Stimulated activated naive CD4-positive, alpha-beta T cell (primary cell): ENCODE measurements at places on chromosomes 6 and 20.

DNA sequence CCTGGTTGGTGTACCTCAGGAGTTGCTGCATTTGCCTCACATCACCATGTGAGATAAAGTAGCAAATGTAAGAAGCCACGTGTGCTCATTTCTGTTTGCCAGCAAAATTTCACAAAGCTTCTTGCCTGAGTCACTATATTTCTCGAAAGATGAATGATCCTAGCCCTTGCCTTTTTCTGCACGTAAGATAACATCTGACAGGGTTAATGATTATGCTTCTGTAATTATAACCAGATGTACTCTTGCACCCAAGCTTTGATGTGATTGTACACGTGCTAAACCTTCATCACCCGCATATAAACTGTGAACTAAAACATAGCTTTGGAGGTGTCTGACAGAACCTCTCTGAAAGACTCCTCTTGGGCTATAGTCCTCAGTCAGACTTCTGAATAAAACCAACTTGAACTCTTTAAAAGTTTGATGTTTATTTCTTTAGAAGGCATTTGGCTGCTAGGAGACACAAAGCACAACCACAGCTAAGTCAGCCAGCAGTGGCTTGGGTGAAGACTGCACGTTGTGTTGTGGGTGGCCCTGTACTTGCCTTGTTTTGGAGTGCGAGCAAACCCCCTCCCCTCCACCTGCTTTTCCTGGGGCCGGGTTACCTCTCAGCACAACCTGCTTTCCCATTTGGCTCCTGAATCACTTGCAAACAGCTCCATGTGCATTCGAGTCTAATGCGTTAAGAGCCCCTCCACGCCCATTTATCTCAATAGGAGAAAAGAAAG lies 19.3 kb downstream of the PROKR2 start:
- no peak for DNase-seq

DNA sequence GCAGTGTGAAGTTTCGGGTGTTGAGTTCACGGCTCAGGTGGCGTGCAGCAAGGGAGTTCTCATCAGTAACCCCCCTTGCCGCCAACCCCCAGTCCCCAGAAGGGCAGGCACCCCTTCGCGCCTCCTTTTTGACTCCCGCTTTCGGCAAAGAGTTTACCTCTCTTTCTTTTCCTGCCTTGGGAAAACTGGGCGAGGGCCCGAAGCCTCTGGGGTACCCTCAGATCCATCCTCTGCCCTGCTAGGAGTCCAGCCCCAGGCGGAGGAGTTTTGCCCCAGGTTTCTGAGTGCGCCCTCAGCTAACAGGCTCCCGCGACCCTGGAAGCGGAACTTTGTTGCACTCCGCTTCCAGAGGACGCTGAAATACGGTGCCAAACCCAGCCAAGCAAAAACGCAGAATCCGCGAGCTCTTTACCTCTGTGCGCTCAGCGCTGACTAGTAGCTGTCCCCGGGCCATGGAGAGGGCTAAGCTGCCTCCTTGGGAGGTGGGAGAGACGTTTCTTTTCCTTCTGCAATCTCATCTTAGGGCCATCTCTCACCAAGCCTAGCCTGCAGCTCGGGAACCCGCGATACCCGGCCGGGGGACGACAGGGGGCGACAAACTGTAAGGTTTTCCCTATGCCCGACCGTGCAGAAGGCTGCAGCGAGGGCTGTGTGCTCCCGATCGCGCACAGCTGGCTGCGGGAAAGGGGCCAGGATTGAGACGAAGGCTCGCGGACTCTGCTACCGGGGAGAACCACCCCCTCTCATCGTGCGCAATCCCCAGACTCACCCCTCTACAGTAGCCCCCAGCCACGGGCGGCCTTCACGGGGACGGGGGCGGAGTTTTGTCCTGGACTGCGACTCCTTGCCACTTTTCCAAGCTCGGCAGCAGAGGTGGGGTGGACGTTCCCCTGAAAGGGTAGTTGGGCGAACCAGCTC lies 2.7 kb upstream of the PAX1 start:
- no peak for DNase-seq

DNA sequence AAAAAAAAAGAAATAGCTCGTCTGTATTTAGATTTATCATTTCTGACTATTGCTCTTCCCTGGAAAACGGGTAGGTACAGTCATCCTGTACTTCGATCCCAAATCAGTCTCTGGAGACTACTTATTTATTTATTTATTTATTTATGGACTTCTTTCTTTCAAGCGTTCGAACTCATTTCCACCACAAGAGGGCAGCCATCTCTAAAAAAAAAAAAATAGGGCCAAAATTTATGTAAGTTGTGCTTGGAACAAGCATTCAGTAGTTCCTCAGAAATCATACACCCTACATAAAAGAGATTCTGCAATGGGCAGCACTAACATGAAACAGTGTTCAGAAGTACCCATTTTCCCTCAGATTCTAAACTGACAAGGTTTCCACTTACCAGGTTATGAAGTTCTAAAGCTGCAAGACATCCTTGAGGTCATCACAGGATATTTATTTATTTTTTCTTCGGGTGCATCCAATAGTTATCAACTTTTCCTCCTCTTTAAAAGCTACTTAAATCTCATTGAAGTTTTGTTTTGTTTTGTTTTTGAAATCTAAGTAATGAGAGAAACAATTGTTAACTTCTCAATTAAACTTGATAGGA lies 1.9 kb upstream of the BMP2 start:
- DNase-seq, result no peak

DNA sequence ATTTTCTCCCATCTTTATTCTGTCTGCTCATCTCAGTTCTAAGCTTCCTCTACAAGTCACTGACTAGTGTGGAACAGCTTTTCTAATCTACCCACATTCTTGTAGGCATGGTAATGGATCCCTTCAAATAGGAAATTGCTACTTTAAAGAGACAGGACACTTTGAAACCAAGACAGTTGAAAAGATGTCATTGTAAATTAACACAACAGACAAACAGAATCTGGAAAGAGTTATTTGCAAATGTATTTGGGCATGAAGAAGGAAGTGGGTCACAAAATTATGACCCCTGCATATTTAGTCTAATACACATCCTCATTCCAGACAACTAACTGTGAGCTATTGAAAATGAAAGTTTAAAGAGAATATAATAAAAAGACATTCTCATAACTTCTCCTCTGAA lies 298.2 kb upstream of the MARCKS start:
- DNase-seq, result no peak

DNA sequence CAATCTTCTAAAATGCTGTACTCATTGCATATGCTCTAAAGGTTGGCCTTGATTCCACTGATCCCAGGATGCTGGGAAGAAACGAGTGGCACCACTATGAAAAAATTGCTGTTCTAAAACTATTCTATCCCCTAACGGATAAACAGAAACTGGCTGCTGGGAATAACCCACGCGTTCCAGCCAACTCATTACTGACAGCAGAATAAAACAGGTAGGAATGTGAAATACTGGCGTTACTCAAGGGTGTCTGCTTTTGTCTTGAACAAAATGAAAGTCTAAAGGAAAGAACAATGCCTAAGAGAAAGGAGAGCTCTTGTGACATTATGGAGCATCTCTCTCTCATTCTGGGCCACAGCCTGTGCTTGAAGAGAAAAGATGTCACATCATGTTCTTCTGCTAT lies 26.1 kb downstream of the GPR63 start:
- DNase-seq, result no peak

DNA sequence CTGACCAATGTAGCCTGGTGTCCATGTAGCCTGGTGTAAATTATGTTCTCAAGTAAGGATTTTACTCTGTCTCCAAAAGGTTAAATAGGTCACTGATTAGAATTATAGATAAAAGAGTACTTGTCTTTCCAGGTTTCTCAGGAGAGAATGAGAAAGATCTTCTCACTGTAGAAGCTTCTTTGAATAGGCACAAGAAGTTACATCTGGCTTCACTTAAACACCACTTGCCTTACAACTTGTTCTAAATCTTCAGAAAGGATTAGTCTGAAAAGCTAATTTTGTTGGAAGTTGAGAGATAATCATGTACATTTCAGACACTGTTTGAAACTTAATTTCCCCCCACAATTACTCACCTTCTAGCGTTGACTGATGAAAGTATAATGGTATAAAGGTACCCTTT lies 275.3 kb downstream of the FARS2 start:
- DNase-seq, result no peak

DNA sequence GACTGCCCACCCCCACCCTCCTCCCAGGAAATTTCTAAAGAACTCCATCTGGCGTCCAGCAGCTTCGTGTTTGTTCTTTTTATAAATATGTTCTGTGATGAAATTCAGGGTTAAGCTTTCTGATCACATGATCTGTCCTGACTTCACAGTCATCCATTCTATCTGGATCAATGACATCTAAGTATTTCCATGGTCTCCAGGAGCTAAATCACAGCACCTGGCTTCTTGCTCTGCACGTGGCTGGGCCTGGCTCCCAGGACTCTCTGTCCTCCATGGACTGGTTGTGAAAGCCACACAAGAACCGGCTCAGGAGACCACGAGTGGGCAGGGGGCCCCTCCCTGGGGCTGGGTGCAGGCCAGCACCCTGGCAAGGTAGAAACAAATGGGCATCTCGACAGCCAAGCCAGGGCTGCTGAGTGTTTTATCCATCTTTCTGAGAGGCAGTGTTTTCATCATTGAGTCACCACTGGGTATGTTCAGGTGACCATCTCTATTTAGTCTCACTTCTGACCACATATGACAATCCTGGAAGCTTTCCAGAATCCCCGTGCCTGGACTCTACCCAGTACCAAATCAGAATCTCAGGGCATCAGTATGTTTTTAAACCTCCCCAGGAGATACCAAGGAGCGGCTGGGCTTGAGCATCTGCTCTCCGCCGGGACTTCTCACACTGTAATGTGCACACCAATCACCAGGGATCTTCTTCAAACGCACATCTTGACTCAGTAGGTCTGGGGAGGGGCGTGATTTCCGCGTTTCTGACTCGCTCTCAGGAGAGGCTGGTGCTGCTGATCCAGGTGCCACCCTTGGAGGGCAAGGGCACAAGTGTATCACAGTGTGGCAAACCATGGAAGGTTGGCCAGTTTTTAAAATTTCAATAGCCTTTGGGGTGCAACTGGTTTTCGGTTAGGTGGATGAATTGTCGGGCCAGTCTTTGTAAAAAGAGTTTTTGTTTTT lies 31.6 kb upstream of the PXDC1 start:
- no peak for DNase-seq

GRCh38 chr20:51899674-51900073 lies 97.4 kb upstream of the SALL4 start:
- no peak for DNase-seq

GRCh38 chr6:34056305-34057108 lies 89.4 kb downstream of the GRM4 start:
- DNase-seq, result no peak

DNA sequence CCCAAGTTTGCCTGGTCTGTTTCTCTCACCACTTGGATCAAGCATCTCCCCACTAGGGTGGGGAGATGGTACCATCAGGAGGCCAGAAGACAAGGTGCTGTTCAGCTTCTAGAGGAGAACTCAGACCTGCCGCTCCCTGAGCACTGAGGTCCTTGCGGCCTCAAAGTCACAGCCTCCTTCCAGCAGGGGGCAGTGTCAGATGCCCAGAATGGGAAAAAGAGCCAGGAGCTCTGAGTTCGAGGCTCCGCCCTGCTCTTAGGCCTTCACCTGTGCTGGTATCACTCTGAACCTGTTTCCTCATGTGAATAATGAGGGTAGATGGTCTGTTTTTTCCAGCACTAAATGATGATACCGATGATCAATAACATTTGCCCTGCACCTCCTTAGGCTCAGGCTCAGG lies 68.7 kb downstream of the TOX2 start:
- no peak for DNase-seq

- DNase-seq, result no peak
These were observed 51.6 kb downstream of the CYP24A1 start for GRCh38 chr20:54122189-54122588.

DNA sequence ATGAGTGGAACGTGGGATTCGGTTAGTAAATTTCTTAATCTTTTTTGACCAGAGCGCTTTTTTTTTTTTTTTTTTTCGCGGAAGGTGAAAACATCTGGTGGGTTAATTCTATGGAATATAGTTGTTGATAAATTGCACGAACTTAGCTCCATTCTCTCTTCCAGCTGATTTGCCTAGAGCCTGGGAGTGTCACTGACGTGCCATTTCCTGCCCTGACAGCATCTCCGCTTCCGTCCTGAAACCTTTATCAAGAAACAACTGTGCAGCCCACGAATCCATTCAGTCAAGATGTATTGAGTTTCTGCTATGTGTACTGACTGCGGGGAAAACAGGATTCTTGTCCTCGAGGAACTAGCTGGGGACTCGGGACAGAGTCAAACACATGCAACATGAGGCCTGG lies 59.5 kb upstream of the TGM3 start:
- no peak for DNase-seq

GRCh38 chr6:144077871-144078270 lies 17.5 kb downstream of the SF3B5 start:
- no peak for DNase-seq

GRCh38 chr6:100730001-100730980 lies 150.8 kb downstream of the ASCC3 start:
- no peak for DNase-seq

GRCh38 chr6:96876886-96877545 lies 20.7 kb downstream of the NDUFAF4 start:
- no peak for DNase-seq

DNA sequence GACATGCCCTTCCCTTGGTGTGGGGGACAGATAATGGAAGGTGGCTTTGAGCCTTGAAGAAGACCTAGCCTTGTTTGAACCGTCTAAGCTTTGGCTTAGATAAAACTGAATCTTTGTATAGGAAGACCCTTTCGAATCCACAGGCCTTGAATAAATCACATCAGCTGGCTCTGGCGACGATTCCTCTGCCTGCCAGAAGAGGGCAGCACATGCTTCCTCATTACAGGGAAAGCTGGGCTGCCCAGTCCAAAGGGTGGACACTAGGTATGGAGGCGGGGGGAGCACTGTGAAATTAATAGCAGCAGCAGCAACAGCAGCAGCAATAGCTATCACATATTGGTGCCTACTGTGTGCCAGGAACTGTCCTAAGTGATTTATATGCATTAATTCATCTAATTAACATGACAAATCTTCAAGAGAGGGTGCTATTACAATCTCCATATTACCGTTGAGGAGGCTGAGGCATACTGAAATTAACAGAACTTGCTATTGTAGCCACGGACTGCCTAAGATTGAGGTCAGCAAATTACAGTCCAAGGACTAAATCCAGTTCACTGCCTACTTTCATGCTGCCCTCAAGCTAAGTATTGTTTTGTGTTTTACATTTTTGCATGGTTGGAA lies 85.1 kb downstream of the CLIC5 start:
- peak; percentile 4 for DNase-seq

DNA sequence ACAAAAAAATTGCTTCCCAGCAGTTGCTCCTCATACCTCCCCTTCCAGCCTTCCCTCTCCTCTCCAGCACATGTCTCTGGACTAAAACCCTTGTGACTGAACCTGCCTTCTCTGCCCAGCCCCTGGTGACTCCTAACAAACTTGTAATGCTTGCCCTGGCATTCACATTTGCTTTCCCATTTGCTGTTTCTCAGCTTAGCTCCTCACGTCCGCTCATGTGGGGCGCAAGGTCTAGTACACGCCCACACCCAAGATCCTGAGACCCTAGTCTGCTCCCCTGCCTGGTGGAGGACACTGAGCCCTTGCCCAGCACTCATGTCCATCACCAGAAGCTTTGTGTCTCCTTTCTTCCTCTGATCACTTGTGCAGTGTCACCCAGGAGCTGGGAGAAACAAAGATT lies 18.3 kb upstream of the RBPJL start:
- DNase-seq, result no peak

- DNase-seq, result no peak
These were observed 45.0 kb downstream of the RNF144B start for GRCh38 chr6:18432180-18432579.

GRCh38 chr6:71855406-71855805 lies 30.9 kb upstream of the RIMS1 start:
- DNase-seq, result no peak

- DNase-seq, result no peak
These were observed 57.5 kb downstream of the FOXC1 start for GRCh38 chr6:1667012-1667804.

- DNase-seq, result no peak
These were observed 218.8 kb upstream of the RNF24 start for GRCh38 chr20:4234128-4234527.
